NCI-H2029 treated with DMSO at 0.1 percent for 48 hours (cell line): ENCODE measurements at places on chromosomes 13 and 19.
A peak's percentile ranks its signal among the peaks of the same experiment; 100 is the strongest.

DNA sequence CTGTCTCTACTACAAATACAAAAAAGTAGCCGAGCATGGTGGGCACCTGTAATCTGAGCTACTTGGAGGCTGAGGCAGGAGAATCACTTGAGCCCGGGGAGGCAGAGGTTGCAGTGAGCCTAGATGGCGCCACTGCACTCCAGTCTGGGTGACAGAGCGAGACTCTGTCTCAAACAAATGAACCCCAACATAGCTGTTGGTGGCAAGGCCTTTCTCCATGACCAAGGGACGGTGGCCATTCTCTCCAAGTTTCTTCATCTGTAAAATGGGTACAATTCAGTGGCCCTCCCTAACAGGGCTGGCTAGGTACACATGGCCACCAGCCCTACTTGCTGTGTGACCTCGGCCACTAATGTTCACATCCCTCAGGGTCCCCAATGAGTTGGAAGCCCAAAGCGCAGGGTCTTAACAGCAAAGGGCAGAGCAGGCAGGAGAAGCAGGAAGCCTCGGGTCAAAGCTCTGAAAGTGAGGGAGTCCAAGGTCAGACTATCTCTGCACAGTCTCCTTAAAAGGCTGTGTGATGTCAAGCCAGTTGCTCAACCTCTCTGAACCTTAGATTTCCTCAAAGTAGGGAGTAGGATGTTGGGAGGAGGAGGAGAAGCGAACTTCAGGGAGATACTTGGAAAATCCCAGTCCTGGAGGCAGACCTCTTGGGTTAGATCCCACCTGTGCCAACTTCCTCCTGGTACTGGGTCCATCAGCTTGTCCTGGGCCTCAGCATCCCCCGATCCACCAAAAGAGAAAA is 2.7 kb downstream of the JUND start:
- DNase-seq: no peak

DNA sequence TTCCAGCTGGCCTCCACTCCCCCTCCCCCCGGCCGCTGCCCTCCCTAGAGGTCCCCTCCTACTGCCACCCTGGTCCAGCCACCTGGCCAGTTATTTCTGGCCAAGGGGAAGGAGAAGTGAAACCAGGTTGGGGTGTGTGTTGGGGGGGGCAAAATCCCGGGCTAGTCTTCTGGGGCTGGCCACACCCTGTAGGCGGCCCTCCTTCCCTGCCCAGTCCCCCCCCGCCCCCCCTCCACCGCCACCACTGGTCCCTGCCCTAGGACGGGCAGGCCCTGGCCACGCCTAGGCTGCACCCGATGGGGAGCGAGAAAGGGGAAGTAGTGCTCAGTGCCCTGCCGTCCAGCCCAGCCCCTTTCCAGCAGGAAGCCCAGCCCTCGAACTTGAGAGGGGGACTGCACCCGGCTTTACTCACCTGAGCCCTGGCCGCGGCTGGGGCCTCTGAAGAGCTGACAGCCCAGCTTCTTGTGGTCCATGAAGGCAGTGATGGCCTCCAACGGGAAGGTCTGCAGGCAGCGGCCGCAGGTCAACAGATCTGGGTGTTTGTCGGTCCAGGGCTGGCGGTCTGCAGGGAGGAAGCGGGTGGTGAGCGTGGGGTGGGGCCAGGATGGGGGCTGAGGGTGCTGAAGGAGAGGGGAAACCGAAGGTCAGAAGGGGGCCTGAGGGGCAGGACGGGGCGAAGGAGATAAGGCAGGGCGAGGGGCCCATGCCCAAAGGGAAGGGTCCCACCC is 813 bp downstream of the ZNF296 start:
- no peak for DNase-seq

GRCh38 chr13:50126263-50126992 is 111.2 kb downstream of the KCNRG start:
- DNase-seq: no peak

DNA sequence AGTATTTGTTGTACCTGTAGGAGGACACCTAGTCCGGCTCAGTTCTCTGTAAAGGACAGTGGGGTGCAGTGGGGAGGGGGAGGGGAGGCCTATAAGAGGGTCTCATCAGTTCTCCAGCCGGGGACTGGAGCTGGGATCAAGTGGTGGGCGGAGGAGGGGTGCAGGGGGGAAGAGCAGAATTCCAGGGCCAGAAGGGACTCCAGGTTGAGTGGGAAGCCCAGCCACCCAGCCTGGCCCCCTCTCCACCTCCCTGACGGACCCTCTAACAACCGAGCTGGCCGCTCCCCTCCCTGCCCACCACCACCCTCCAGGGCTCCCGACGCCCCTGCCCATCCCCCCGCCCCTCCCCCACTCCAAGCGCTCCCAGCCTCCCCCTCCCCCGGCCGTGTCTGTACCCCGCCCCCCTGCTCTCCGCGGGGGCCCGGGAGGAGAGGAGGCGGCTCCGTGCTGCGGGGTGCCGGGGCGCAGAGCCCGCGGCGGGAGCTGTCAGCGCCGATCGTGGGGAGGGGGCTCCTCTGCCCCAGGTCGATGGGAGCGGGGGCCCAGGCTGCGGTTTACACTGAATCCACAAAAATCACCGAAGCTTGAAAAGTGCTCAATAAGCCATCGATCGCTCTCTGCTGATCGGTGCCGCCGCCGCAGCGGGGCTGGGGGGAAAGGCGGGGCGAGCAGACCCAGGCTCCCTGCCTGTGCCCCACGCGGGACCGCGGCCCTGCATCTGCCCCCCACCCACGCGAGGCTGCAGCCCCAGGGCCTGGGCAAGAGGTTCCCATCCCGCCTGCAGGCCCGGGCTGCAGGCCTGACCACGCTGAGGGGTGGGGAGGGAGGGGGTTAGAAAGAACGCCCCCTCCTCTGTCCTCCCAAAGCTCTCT is 34.6 kb upstream of the ONECUT3 start:
- DNase-seq: no peak

- DNase-seq: no peak
These were observed 11.2 kb downstream of the ZNF317 start for GRCh38 chr19:9151367-9151766.

- DNase-seq: no peak
These were observed 9.3 kb downstream of the CALM3 start for GRCh38 chr19:46610413-46610775.

GRCh38 chr19:3404324-3405260 is 38.2 kb downstream of the NFIC start:
- no peak for DNase-seq

GRCh38 chr13:44074611-44075010 is 194.9 kb downstream of the LACC1 start:
- no peak for DNase-seq

DNA sequence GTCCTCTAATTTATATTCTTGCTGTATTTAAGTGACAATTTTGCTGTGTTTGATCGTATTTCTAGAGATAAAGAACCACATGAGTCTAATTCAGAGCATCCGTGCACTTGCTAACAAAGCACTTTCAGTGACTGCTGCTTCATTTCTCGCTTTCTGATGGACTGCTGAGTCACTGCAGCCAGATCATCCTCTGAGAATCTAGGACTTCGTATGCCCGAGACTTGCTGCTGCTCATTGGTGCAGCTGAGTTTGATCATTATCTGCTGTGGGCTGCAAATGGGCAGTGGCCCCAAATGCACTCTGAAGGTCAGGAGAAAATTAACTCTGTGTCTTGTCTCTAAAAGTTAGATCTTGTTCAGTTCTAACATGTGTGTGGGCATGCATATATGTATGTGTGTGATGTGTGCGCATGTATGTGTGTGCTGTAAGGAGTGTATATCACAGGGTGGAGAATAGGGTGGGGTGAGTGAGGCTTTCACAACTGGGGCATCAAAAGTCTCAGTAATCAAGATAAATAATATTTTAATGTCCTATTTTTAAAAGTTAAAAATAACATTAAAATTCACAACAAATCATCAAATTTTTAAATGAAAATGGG is 342.6 kb downstream of the MTUS2 start:
- DNase-seq: no peak

DNA sequence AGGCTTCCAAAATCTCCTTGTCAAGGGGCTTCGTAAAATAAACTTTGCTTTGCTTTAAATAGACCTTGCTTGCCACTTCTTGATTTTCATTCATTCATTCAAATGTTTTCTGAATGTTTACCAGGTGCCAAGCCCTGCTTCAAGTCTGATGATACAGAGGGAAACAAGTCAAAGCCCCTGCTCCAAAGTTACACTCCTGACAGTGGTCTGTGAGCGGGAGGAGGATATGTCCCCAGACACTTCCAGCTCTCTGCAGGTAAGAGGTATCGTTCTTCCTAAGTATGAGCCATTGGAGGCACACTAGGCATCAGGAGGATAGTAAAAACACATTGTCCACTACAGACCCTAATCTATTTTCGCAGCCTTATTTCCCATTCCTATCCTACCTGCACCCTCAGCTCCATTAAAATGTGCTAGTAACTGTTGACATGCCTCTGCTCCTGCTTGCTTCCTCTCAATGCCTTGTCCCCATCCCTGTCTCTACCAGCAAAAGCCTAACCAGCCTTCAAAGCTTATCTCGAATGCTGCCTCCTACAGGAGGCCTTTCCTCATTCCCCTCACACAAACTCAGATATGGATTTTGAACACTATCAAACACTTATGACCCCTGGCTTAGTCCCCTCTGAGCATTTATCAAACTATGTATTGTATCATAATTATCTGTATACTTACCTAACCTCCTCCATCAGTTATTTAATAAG is 6.2 kb upstream of the WBP4 start:
- DNase-seq: no peak

GRCh38 chr13:33487575-33488243 is 202.2 kb upstream of the STARD13 start:
- no peak for DNase-seq

DNA sequence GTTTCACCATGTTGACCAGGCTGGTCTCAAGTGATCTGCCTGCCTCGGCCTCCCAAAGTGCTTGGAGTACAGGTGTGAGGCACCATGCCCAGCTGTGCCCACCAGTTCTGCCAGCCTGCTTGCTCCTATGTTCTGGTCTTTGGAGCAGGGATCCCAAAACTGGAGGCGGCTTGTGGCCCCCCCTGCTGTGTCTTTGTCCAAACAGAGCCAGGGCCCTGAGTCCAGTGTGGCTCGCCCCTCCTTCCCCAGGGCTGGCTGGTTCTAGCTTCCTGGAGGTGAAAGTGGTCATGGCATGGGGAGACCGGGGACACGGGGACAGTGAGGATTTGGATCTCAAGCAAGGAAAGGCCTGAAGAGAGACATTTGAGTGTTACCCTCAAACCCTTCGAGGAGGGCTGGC is 11.5 kb upstream of the TINCR start:
- no peak for DNase-seq

GRCh38 chr19:48674921-48675824 is 2.4 kb upstream of the NTN5 start:
- peak; percentile 60 for DNase-seq

DNA sequence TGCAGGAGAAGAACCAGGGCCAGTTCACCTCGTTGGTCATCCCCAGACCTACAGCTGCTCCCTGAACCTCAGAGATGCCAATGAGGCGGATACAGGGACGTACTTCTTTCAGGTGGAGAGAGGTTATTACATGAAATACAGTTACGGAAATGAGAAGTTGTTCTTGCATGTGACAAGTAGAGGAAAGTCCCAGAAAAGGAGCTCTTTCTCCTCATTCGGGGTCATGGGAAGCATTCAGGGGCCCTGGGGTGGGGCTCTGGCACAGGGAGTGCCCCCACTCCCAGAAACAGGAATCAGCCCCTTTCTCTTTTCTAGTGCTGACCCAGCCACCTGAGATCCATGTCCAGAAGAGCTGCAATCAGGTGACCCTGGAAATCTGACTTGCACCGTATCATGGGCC is 4.5 kb upstream of the SIGLEC9 start:
- no peak for DNase-seq

DNA sequence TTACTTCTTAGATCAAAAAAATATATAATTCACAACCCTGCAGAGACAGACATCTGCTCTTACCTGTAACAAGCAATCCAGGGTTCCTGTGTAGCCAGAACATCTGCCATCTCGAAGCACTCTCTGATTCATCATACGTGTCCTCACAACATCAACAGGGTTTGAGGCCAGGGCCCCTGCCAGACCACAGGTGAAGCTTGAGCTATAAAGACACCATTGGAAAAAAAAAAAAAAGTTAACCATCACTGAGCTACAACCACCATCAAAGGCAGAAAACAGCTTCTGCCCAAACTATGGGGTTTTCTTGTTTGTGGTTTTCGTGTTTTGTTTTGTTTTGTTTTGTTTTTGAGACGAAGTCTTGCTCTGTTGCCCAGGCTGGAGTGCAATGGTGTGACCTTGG is 19.3 kb downstream of the SLC25A30 start:
- DNase-seq: no peak

GRCh38 chr19:40210889-40211288 is 7.3 kb downstream of the TTC9B start:
- no peak for DNase-seq

DNA sequence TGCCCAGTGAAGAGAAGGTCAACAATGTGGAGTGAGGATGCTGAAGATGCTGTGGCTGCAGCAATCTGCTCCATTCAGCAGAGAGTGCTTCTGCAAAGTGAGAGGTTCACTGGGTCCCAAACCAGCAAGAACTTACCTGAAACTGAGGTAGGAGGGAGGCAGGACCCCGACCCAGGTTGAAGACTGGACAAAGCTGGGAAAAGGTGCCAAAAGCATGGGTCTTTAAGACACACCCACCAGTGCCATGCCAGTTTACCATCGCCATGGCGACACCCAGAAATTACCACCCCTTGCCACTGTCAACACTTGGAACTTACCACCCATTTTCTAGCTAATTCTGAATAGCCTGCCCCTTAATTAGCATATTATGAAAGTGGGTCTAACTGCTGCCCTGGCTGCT is 70.7 kb downstream of the RGCC start:
- no peak for DNase-seq

DNA sequence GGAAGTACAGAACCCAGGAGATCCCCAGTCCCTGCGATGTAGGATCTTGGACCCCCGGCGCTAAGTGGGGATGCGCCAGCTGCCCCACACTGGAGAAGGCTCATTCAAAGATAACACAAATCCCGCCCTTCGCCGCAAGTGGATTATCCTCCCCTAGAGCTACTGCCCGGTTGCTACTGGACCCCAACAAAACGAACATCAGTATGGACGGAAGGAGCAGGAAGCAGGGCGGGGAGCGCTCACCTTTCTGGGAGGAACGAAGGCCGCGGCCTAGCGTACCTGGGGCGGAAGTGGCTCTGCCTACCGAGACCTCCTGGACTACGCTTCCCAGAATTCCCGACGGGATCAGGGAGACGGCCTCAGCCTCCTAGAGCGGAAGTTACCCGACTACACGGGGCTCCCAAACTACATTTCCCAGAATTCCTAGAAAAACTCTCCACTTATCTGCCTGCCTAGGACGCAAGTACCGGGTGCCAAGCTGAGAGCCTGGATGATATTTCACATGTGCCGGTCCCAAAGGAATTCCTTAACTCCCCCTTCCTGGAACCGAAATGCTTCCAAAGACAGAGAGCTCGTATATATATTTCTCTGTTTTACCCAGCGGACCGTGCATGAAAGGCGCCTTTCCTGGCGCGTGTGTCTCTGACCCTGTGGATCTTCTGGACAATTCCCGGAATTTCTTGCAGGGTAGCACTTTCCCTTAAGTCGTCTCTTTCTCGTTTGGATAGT is at the start of gene ZNF112:
ZNF112 (minus strand) TSS at position 298 of the 729 bp plus-strand sequence. CDS start 16,141 bp downstream, outside the sequence.
- DNase-seq: peak; percentile 92
